NCI-H1436 treated with DMSO at 0.1 percent for 48 hours (cell line): ENCODE measurements at places on chromosomes 4 and X.

DNA sequence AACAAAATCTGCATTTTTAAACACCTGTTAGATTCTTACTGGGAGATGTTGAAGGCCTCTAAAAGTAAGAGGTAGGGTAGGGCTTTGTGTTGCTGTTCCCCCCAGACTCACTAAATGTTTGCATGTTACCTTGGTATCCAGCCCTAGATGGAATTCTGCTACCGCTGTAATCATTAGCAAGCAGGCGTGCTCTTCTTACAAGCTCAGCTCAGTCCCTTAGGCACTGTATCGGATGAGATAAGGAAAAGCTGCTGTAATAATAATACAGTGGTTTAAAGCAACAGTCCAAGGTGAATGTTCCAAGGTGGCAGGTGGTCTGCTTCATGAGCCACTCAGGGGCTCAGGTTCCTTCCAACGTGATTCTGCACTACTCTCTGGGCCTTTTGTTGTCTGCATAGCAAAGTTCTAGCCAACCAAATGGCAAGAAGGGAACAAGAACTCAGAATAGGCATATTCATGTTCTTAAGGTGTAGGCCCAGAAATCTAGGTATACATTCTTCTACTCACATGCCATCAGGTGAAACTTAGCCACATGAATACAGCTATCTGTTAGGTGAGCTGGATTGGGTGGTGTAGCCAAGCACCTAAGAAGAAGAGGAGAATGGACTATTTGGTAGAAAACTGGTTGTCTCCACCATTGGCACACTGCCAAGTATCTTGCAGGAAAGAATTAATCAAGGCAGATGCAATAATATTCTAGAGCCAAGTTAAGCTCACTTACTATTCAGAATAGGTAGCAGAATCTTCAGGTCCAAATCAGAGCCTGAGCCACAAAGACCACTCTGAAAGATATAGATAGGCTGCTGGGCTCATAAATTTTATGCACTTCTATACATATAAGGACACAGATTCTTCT is 46.0 kb downstream of the COQ2 start:
- DNase-seq: no peak

DNA sequence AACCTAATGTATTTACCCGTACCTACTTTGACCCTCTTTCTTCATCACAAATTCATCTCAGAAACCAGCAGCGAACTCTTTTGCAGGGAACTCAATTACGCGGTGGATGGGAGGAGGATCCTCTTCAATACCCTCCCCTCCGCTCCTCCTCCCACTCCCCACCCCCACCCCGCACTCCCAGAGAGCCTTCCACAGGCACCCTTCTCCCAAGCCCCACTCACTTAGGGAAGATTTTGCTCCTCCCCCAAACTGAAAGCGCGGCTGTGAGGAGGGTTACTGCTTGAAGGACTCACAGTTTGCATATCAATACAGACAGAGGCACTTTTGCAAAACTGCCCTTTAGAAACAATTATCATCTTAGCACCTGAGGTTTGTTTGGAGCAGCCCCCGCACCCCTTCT is 960 bp upstream of the IL1RAPL1 start:
- DNase-seq: no peak

- DNase-seq: no peak
Measured at GRCh38 chr4:4320528-4320927, 30.5 kb downstream of the ZBTB49 start.

- DNase-seq: no peak
Measured at GRCh38 chr4:28462766-28463700, 1602.4 kb downstream of the STIM2 start.

DNA sequence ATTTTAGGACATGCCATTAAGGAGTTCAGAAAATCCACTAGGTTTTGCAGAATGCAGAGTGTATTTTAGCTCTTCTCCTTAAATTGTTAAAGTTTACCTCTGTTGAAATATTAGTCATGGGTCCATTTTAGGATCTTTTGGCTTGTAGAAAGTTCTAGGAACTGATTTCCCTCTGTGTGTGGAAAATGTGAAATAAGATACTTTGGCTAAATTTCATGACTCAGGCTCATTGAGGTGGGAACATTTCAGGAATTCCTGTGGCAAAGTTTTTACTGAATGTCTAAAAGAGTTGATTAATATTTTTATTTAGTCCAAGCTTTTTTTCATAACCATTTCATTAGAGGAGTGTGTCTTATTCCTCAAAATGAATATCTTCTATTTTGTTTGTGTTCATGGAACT is 7.0 kb downstream of the FHIP1A start:
- no peak for DNase-seq

- DNase-seq: no peak
Measured at GRCh38 chrX:46169808-46170207, 375.4 kb downstream of the ZNF674 start.
